Hematopoietic multipotent progenitor cell treated with erythropoietin and hydrocortisone succinate and interleukin-3 and kit ligand, for 4 days (in vitro differentiated cells): ENCODE measurements at places on chromosomes 7 and 10.

DNA sequence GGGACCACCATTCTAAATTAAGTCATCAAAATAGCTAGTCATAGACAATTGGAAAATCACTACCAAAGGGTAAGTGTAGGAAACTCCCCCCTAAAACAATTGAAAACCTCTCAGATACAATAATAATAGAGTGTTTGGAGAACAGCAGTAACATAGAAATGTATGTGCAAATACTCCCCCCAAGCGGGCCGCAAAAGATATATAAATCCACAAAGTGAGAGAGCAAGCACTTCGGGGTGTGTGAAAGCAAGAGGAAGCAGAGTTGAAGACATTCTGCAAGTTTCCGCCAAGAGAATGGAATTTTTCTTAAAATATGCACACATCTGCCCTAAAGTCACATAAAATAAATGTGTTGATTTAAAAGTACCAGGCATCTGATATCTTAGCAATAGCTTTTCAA is 33.3 kb downstream of the CHCHD3 start:
- no peak for DNase-seq

GRCh38 chr10:78924319-78925003 is 144.3 kb upstream of the ZMIZ1 start:
- no peak for DNase-seq

- DNase-seq, result no peak
Measured at GRCh38 chr10:132722394-132723329, 63.3 kb downstream of the NKX6-2 start.

DNA sequence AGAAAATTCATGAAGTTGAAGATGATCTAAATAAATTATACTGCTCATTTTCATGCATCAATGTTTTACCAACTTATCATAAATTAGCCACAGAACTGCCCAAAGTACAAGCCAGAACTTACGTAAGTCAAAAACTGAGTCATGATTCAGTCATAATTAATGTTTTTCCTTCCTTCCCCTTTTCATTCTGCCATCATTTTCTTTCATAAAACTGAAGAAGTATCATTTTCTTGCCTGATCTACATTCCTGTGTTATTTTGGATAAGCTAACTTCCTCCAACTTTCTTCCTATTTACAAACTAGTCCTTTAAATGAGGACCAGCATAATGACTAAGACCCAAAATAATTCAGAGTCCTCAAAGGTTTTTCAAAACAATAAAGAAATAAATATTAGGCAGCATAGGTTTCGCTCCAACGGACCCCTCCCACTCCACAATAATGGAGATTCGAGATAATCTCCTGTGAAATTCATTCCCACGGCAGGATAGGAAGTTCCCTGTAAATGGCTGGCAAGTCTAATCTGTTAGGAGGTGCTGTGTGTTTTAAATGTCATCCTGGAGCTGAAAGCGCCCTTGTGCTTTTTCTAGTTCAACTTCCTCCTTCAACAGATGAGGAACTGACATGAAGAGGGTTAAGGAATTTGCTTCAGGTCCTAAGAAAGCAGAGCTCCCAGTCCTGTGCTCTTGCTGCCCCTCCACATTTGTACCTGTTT is 218.9 kb downstream of the DOCK4 start:
- DNase-seq, result peak; percentile 67

GRCh38 chr10:85993840-85994507 is 372.6 kb downstream of the GRID1 start:
- DNase-seq, result no peak

DNA sequence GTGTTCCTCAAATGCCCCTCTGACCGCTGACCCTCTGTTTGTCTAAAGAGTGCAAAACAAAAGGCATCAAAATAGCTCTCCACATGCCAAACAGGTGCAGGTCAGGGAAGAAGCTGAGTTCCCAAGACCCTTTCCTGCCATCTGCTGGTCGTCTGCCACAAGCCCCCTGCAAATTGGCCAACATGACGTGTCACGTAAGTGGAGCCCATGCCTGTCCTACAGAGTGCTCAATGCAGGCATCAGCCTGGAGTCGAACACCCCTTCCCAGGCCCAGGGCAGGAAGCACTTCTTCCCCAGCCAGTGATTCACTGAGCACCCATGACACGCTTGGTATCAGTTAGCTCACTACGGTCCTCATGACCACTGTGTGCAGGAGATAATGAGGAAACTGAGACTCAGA is 14.1 kb downstream of the TMEM72 start:
- peak; percentile 78 for DNase-seq

DNA sequence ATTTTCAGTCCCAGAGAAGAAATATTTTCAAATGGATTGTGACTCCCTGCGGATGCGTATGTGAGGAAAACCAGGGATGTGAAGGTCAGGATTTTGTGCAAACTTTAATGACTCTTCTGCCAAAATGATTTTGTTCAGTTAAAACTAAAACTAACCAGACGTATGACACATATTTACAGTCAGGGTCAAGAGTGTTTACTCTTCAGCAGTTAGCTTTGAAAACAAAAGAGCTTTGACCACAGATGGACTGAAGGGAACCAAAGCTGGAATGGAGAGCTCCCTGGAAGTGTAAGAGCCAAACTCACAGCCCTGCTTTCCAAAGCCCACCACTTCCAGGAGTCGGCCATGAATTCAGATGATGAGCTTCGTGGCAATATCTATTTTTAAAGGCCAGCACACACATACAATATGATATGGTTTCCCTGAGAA is 15.5 kb downstream of the SVIL start:
- DNase-seq, result no peak

DNA sequence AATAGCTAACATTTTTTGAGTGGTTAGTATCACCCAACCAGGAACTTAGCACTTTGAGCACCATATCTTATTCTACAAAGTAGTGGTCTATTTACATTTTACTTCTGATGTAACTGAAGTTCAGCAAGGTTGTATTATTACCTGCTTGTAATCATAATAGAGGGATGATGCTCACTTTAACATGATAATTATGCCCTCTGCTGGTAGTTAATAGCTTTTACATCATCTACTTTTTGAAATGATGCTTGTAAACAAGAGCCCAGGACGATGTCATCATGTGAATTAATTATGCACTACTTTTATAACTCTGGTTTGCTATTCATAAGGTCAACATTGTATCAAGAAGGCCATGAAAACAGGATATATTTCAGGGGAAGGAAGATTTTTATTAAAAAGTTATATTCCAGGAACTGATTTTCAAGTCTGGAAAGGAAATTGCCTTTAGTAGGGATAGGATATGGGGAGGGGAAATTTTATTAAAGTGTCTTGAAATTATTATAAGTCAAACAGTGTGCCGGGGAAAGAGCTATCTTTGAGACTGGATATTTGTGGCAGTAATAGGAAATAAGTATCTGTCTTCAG is 80.3 kb upstream of the SCIN start:
- DNase-seq, result peak; percentile 72

- no peak for DNase-seq
Measured at GRCh38 chr10:20991526-20991925, 94.4 kb upstream of the NEBL start.

DNA sequence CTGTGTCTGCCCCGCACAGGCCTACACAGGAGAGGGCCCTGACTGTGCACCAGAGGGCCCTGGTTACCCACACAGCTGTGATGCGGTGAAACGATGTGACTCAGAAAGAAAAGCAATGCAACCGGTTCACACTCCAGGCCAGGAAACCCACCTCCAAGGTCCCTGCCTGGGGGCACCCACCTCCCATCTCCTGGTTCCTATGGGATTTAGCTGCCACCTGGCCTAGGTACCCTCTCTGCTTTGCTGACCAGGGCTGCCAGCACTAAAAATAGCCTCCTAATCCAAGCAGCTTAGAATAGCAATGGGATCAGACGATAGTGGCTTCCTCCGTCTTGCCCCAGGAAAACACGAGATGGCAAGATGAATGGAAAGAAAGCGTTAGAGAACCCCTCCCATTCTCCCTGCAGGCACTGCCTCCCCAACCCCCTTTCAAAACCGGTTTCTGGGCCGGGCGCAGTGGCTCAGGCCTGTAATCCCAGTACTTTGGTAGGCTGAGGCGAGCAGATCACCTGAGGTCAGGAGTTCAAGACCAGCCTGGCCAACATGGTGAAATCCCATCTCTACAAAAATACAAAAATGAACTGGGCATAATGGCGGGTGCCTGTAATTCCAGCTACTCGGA is 12.4 kb downstream of the RBP3 start:
- peak; percentile 9 for DNase-seq

- DNase-seq, result no peak
Measured at GRCh38 chr10:12659706-12660105, 310.4 kb downstream of the CAMK1D start.

DNA sequence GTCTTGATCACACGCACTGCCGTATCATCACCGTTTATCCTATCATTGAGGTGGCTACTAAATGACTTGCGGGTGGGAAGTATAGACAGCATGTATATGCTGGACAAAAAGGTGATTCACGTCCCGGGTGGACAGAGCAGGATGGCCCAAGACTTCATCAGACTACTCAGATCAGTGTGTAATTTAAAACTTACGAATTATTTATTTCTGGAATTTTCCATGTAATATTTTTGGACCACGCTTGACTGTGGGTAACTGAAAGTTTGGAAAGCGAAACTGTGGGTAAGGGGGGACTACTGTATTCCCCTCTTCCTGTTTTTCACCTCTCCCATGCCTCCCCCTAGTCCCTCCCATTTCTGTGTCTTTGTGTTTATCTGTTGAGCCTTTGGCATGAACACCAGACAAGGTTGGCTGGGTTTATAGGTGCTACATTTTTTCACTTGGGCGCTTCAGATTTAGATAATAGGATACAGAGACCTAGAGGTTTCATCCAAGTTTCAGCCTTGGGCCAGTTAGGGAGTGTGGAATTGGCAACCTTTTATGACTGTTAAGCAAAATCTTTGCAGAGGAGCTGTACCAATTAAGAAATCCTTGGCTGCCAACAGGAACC is 55.8 kb downstream of the RBM20 start:
- DNase-seq, result no peak
